RWPE2 (cell line): ENCODE measurements at places on chromosomes 12 and 14.

DNA sequence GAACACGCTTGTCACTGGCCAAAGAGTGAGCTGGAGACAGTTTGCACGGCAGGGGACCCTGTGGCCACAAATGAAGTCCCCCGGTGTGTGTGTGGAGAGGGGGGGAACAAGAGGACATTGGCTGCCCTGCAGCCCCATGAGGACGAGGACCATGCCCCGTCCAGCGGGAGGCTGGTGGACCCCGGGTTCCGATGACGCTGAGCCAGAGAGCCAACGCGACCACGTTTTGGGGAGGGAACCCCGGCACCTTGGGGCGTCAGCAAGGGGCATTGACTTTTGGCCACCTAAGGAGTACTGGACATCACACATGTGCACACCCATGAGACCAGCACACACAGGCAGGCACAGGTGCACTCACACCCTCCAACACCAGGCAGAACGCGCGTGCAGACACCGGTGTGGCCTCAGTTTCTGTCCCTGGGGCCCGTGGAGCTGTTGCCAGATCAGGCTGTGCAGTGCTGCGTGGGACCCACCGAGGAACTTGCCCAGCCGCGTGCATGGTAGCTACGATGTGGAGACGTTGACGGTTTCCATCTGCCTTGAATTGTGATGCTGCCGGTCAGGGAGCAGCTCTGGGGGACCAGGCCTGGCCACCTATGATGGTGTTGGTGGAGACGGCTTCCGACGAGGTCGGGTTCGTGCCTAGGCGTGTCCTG is 26.5 kb downstream of the NOC4L start:
- DNase-seq: peak; percentile 57

DNA sequence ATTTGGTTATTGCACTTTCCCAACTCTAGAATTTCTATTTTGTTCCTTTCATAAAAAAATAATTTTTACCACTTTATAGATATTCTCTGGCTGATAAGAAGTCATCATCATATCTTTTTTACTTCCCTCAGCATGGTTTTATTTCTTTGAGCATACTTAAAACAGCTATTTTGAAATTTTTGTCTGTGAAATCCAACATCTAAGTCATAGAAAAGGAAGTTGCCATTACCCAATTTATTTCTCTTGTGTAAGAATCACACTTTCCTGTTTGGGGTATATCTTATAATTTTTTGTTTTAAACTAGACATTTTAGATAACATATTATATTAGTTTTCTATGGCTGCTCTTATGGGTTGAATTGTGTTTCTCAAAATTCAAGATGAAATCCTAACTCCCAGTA is 400.2 kb upstream of the OR4E1 start:
- DNase-seq: no peak

GRCh38 chr14:68968721-68969120 is 10.4 kb downstream of the ACTN1 start:
- DNase-seq: no peak

GRCh38 chr14:99651953-99652746 is 7.2 kb downstream of the HHIPL1 start:
- no peak for DNase-seq

DNA sequence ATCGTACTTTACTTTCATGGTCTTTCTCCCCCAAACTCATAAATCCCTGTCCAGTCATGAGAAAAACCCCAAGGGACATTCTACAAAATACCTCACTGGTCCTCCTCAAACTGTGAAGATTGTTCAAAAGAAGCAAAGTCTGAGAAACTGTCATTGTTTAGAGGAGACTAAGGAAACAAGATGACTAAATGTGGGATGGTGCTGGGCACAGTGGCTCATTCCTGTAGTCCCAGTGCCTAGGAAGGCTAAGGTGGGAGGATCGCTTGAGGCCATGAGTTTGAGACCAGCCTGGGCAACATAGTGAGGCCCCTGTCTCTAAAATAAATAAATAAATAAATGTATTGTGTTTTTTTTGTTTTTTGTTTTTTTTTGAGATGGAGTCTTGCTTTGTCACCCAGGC is 74.2 kb upstream of the SCAF11 start:
- DNase-seq: no peak

DNA sequence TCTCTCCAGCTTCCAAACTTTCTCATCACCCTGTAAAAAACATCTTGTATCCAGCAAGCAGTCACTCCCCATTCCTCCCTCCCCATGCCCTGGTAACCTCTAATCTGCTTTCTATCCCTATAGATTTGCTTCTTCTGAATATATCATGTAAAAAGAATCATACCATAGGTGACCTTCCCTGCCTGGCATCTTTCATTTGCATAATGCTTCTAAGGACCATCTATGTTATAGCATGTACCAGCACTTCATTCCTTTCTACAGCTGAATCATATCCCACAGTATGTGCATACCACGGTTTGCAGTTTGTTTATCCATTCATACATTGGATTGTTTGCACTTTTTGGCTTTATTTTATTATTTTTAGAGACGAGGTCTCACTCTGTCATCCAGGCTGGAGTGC is 22.9 kb upstream of the VPS37B start:
- DNase-seq: no peak

GRCh38 chr14:92670160-92670559 is 78.3 kb downstream of the LGMN start:
- no peak for DNase-seq

GRCh38 chr14:100807979-100808734 is 17.8 kb upstream of the MEG3 start:
- no peak for DNase-seq

GRCh38 chr12:120181991-120182631 is 12.4 kb downstream of the GCN1 start:
- DNase-seq: no peak

DNA sequence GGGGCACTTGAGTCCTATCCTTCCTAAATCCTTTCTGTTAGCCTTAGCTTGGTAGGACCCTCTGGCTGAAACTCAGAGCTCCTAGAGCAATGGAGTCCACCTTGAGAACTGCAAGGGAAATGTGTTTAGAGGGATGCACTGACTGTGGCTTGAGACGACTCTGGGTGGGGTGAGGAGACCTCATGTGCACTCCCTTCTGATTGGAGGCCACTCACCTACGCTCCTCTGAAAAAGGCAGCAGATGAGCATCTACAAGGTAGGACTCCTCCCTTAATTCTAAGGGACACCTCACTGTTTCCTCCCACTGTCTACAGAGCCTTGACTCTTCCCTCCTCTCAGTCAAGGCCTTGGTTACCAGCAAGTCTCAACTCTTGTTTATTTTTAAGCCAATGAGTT is 1.0 kb downstream of the MAP3K12 start:
- no peak for DNase-seq

DNA sequence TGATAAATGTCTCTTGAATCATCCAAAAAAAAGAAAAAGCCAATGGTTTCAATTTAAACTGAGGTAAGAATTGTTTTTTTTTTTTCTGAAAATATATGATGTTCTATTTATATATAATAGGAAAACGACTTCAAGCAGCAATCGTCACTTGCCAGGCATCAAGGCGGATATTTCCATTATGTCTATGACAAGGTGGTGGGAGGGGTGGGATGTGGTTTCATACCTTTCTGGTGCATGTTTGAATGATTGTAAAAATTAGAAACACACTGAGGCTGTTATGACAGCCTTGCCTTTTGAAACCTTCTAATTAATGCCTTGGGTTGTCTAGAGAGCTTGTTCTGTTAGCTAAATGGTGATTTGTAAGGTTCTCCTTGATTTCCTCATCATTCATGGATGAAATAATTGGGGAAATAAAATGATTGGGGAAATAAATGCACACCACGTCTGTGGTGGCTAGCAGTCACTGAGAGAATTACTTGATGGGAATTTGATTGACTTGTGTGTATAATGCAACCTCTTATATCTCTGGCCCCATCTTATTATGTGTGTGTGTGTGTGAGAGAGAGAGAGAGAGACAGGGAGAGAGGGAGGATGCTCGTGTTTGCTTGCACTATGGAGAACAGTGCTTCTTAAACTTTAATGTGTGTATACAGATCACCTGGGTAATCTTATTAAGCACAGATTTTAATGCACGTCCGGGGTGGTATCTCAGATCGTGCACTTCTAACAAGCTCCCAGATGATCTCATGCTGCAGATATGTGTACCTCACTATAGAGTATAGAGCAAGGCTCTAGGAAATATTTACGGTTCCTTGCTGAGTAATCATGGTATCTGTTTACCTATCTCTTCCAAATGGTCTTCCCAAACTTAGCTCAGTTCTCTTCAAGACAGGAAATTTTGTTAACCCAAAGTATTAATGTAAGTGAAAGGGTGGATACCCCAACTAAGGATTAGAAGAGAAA is 502.6 kb downstream of the DIO2 start:
- no peak for DNase-seq

DNA sequence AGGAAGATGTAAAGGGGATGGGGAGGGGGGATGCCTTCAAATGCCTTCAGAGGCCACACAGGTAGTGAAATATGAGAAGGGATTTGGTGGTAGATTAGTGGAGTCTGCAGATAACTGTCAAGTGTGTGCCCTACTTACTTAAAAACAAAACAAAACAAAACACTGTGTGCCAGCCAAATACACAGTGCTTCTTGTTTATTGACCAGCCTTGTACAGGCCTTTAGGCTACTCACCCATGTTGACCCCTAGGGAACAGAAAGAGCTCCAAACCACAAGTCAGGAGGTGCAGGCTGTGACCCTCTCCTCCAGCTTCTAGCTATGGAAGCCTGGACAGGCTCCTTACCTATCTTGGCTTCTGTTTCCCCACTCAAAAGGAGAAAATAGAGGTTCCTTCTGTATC is 562.0 kb downstream of the ETNK1 start:
- DNase-seq: no peak

GRCh38 chr14:87170179-87170578 is 822.8 kb downstream of the GALC start:
- no peak for DNase-seq

GRCh38 chr14:28571636-28572035 is 195.0 kb upstream of the FOXG1 start:
- DNase-seq: no peak

DNA sequence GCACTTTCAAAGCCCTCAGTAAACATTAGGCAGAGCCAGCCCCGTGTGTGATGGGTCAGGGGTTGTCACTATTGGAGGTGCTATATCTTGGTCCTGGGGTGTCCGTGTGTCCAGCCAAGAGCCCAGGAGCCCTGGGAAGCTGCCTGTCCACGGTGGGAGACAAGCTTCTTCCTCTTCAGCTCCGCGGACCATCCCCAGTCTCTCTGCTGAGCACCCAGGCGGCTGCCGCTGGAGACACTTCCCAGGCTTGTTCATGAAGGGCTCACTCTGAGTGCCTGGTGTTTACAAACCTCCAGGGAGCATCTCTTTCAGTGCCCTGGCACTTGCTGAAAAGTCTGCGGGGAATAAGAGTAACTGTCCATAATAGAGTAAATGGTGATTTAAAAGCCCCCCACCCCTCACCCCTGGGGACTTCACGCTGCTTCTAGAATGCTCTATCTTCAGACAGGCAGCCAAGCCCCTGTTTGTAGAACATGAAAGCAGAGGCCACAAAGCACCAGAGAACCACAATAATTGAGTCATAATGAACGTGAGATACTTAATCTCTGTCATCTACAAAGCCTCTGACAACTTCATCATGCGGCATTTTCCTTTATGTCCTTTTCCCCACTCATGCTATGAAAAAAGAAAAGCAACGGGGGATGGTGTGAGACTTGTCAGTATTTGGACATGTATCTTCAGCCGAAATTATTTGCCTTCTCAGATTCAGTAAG is 178.6 kb downstream of the TMEM132C start:
- DNase-seq: no peak

- no peak for DNase-seq
Measured at GRCh38 chr12:50589650-50590435, 85.1 kb downstream of the DIP2B start.

- no peak for DNase-seq
Measured at GRCh38 chr12:3119192-3119755, 42.1 kb downstream of the TSPAN9 start.

DNA sequence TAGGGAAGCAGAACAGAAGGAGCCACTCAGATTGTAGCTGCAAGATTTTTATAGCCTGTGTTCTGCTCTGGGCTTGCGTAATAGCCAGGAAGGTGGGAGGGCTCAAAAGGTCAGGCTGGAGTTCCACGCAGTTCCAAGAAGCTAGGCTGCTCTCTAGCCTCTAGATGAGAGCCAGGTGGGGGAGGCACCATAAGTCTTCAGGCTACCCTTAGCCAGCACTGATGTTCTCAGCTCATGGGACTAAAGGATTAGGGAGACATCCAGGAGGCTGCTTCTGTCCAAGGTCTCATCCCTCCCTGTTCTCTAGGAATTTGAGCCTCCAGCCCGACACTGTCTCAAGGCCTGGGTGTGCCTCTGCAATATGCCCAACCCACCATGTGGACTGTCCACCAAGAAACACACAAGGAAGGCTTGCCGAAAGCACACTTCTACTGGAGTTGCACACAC is 1.7 kb downstream of the LMBR1L start:
- DNase-seq: no peak

DNA sequence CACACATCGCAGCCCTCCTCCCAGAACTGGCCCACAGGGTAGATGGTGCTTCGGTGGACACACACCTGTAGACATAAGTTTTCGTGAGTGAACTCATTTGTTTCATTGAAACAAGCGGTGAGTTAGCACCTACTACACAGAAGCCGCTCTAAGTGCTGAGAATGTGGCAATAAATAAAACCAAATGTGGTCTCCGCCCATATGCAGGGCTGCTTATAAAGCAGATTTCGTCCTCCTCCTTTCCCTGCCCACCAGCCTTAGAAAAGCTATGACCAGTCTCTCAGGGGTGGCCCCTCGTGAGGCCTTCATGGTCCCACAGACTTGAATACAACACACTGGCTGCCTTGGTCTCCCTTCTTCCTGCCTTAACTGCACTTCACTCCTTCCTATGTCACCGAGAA is 31.1 kb upstream of the ANO2 start:
- DNase-seq: no peak

GRCh38 chr12:114673169-114673833 is 10.7 kb downstream of the TBX3 start:
- DNase-seq: peak; percentile 51

DNA sequence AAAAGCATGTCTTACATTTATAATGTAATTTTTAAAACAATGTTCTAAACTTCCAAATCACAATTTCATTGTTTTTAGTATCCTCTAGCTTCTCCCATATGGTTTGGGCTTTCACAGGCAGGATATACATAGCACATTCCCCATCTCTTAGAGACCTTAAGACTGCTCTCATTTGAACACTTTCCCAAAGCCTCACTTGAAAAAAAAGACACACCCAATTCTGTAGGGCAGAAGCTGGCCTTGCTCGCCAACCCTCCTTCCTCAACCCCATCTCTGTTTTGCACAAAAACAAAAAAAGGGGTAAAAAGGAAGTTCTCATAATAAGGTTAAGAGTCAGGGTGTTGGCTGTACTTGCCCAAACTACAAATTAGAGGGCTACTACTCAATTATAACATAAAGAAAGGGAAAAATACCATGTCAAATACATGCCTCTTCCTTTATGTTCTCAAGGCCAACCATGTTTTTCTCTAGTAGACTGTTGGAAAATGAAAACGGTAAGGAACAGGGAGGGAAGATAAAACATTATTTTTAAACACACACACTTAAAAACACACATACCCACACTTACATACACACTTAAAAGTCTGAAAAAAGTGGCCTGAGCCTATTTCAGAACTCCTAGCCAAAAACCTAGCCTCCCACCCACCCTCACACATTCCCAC is 9.9 kb upstream of the KANSL2 start:
- no peak for DNase-seq
